ENCODE measurements at places on chromosomes 7 and 10.
A peak's percentile ranks its signal among the peaks of the same experiment; 100 is the strongest.

DNA sequence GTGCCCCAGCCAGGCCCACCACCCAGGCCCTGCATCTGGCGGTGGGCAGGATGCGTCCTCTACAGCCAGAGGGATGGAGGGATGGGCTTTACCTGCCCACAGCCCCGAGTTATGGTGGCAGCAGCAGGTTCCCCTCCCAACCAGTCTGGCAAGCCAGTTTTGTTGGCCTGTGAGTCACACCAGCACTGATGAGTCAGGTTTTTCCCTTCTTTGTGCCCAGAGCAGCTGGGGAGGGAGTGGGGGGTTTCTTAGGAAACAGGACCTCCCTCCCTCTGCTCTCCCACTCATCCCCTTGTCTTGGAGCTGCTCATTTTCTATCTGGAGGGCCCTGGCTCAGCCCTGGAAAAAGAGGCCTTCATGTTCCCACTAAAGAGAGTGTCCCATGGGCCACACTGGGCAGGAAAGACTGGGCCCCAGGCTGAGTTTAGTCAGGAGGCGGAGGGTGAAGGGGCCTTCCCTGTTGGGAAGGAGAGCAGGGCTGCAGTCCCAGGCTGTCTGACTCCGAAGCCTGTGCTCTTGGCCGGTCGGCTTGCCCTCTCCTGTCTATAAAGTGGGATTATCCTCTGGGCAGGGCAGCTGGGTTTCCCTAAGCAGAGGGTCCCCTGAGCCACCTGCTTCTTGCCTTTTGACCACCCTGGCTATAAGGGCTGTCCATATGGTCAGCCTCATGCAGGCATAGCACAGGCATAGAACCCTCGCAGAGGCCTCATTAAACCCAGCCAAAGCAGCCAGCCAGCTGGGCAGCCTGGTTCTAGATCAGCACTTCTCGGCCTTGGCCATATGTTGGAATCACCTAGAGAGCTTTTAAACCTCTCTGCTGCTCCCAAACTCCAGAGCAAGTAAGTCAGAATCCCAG is 30.2 kb upstream of the ANKRD2 start:
- DNase-seq = peak; percentile 90

DNA sequence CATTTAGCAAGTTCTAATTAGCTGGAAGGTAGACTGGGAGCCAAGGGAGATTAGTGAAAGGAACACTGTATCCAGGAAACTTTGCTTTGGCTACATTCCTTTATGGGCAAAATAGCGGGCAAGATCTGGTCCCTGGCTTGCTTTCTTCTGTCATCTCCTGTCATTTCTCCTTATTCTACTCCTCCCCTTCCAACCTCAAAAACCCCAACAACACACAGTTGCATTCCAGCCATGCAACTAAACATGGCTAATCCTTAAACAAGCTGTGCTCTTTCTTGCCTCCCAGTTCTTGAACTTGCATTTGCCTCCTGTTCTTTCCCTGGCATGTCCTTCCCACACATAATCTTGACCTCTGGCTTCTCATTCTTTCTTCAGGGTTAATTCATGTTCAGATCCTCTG is 59.5 kb upstream of the CDCA7L start:
- no peak for DNase-seq

DNA sequence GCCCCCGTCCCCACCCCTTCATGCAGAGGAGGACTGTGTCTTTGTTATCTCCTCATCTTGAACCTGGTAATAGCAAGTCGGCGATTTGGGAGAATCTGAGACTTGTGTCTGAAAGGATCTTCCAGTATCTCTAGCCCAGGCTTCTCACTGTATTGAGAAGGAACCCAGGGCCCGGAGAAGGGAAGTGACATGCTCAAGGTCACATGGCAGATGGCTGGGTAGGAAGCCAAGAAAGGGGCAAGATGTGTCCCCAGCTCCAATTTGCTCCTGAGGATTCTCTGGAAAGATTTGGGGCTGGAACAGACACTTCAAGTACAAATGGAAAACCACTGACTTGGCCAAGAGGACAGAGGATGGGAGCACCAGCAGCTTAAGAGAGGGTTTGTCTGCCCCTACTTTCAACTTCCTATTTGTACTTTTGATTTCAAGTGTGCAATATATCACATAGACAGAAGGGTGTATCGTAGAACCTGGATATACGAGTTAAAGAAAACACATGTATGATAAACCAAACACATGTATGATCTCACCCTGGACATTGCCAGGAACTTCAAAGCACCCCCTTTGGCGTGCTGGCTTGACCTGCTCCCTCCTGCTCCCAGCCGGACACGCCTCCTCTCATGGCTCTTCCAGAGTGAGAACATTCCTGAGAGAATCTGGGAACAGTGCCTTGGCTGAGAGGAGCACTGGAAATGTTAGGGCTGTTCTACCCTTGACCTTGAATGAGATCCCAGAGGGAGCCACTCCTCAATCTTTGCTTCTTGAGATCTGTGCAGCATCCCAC is 79.7 kb downstream of the CDH23 start:
- DNase-seq = no peak

GRCh38 chr10:61987951-61988379 is 86.5 kb downstream of the ARID5B start:
- no peak for DNase-seq

DNA sequence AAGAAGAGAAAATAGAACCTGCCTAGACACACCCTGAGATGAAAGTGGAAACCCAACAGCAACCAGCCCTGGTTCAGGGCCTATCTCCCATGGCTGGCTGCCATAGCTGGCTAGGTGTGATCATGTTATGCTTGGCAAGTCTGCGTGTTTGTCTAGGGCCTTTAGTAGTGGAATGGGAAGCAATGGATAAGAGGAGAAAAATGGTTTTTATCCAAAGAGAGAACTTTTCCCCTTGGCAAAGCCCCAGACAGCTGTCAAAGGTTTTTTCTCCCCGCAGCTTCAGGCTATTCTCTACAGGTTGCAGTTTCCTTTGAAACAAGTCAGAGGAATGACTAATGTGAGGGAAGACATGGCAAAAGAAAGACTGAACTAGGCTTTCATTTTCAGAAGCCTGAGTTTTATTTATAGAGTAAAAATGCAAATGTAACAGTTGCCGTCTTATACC is 161.5 kb downstream of the SEMA3D start:
- peak; percentile 4 for DNase-seq

DNA sequence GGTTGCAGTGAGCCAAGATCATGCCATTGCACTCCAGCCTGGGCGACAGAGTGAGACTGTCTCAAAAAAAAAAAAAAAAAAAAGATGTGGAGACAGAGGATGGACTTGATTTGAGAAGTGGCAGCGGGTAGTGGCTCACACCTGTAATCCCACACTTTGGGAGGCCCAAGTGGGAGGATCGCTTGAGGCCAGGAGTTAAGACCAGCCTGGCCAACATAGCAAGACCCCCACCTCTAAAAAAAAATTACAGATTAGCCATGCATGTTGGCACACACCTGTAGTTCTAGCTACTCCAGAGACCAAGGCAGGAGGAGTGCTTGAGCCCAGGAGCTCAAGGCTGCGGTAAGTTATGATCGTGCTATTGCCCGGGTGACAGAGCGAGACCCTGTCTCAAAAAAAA is 24.3 kb upstream of the ASCC1 start:
- no peak for DNase-seq

DNA sequence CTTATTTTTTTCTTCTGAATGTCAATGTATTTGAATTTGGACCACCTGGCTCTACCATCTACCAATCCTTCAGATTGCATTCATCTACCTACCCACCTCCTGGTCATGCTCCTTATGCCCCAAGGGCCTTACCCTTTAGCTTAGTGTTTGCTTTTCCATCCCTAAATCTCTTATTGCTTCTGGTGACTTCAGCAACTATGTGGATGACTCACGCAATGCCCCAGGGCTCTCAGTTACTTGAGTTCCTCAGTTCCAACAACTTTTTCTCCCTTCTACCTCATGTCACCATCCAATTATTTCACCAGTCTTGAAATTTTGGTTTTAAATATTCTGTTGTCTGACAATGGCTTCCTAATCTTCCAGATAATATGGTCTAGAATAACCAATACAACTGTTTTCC is 118.9 kb downstream of the CFAP58 start:
- peak; percentile 14 for DNase-seq

DNA sequence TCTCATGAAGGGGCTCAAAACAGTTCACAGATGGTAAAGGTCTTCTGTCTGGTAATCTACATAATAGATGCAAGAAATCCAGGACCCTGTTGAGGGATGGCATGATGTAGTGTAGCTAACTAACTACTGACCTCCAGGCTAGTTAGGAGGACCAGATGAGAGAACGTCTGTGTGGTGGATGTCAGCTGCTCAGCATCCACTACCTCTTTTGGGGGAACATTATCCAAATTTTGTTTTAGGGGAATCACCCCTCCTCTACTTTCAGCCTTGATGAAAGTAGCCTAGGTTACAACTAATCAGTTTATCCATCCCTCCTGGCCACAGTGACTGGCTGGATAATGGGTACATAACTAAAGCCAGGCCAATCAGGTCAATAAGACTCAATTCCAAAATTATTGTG is 246.0 kb downstream of the RNLS start:
- no peak for DNase-seq

DNA sequence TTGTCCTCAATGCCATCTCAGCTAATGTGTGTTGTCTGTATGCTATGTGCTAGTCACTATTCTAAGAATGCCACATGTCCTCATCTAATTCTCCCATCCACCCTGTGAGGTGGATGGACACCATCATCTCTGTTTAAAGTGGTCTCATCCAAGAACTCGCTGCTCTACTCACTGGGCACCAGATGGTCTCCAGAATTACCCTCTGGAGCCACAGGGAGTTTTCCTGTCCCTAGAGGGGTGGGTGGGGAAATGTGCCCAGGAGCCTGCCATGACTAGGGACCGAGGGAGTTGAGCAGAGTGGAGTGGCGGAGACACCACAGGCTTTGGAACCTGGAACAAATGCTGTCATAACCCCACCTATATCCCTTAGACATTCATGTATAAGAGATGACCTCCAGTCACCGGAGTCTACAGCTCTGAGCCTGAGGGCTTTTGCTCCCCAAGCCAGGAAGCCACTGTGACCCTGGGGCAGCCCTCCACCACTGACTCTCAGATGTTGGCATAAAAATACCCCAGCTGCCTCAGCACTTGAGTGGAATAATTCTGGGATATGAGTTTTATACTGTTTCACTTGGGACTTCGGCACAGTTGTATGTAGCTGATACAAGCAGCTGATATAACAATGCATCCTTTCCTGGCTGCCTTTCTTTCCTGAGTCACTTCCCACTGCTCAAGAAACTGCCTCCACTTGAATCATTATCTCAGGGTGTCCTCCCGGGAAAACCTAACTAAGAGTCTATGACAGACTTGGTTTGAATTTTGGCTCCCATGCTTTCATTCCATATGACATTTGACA is 61.5 kb upstream of the RAPGEF5 start:
- no peak for DNase-seq

GRCh38 chr7:29254591-29254990 is 60.0 kb downstream of the CHN2 start:
- DNase-seq = peak; percentile 40

- DNase-seq = no peak
These were observed 123.6 kb downstream of the OAT start for GRCh38 chr10:124294811-124295770.

- DNase-seq = peak; percentile 43
These were observed 537 bp downstream of the FOXK1 start for GRCh38 chr7:4682621-4683042.

DNA sequence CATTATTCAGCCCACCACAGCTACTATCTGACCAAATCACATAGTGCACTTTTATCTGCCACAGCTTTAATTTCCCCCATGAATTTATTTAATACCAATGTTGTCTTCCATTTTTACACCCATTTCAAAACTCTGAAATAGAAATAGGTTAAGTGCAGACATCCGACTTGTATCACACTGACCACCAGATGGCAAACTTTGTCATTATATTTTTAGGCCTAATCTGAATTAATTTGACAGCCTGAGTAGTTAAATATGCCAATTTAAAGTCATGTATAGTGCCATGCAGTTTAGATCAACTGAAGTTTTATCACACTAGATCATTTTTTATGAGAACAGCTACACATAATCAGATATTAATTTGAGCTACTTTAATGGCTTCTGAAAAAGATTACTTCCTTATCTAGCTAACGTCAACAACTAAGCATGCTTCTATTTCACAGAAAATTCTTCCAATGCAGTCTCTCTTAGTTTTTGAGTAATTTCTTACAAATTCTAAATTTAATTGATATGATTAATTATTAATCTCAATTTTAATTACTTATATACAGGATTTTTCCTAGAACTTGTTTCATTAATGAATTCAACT is 566.4 kb downstream of the GFRA1 start:
- no peak for DNase-seq

- no peak for DNase-seq
These were observed 82.2 kb downstream of the GATA3 start for GRCh38 chr10:8136736-8137135.

DNA sequence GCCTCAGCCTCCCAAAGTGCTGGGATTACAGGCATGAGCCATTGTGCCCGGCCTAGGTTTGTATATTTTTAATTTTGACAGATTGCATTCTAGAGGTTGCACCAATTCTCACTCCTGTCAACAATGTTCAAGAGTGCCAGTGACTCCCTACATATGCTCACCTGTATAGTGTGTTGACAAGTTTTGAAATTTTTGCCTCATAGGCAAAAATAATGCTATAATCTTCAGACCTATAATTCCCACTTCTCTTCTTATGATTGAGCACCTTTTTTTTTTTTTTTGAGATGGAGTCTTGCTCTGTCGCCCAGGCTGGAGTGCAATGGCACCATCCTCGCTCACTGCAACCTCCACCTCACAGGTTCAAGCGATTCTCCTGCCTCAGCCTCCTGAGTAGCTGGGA is 139.7 kb downstream of the EVX1 start:
- DNase-seq = no peak

DNA sequence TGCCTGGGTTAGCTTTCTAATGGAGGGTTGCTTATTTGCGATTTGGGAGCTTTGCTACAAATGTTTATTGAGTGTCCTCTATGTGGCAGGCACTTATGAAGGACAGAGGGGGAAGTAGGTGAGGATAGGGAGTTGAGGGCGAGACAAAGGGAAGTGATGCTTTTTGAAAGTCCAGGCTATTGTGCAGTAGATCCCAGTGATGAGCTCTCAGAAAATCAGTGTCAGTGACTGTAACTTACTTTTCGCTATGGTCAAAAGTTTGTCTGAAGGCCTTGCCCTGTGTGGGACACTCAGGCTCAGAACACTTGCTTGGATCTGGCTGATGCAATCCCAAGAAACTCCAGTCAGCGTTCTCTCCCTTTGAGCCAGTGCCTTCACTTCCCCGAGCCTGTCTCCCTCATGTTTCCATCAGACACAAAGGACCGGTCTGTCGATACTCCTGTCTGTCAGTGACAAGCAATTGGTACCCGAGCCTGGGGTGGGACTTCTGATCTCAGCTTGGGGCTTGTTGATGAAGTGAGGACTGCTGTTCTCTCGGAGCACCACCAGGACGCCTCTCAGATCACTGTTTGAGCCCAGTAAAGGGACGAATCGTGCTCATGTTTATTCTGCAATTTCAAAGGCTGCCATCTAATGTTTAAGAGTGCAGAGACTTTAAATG is 63.1 kb upstream of the SORCS3 start:
- DNase-seq = peak; percentile 33

Measured in ELF-1 (cell line).